ENCODE measurements at places on chromosomes 2 and 18.
A peak's percentile ranks its signal among the peaks of the same experiment; 100 is the strongest.

DNA sequence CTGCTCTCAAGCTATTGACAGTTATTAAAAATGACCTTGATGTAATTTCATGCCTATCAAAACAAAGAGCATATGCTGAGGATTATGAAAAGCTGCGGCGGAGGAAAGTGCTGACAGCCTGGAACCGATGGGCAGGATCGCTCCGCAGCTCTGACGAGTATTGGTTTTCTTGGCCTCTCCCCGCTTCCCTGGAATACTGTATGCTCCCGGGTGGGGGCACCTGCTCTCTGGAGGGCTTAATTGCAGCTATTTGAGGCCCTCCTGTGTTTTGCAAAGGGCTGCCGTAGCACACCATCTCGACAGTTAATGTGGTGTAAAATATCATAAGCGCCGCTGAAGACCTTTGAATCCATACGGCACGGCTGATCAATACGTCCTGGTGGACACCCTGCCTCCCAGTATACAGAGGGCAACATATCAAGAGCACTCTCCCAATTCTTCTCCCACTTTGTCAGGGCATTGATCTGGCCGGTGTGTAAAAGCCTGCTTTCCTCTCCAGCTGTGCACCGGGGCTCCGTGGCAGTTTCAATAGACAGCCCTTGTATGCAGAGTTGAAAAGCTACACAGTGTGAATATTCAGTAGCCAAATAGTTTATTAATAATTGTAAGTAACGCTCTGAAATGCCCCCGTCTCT is 662.4 kb downstream of the GALR1 start:
- no peak for DNase-seq

DNA sequence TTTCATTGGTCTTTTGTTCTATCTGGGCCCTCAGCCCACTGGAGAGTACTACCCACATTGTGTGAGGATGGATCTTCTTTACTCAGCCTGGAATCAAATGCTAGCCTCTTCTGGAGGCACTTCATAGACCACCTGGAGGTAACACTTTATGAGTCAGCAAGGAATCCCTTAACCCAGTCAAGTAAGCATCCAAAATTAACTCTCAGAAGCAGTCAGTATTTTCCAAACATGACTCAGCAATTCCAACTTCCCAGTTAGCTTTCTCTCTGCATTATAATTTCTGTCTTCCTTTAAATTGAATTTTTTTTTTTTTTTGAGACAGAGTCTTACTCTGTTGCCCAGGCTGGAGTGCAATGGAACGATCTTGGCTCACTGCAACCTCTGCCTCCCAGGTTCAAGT is 142.7 kb downstream of the ACKR3 start:
- no peak for DNase-seq

GRCh38 chr2:233026198-233026813 is 6.2 kb upstream of the NEU2 start:
- DNase-seq: no peak

GRCh38 chr2:174012347-174013314 is 47.5 kb upstream of the SP3 start:
- DNase-seq: peak; percentile 33

DNA sequence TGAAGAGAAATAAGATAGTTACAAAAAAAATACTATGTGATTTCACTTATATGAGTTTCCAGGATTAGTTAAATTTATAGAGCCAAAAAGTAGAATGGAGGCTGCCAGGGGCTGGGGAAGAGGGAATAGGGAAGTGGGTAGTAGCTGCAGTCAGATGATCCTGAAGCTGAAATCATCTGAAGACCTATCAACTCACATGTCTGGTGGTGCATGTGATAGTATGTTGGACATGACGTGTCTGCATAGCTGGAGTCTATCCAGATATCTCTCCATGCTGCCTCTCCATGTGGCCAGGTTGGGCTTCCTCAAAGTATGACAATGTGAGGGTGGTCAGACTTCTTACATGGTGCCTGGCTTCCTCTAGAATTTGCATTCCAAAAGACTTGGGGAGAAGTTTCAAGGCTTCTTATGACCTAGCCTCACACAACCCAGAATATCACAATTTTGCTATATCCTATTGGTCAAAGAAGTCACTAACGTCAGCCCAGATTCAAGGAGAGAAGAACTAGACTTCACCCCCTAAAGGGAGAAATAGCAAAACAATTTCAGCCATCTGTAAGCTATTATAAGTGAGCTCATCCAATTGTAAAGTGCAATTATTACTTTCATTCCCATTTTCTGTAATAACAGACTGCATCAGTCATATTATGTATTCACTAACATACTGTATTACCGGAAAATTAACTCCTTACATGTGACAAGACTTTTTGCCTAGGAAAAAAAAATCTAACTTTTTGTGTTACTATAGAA is 14.0 kb upstream of the ZNF396 start:
- DNase-seq: no peak

DNA sequence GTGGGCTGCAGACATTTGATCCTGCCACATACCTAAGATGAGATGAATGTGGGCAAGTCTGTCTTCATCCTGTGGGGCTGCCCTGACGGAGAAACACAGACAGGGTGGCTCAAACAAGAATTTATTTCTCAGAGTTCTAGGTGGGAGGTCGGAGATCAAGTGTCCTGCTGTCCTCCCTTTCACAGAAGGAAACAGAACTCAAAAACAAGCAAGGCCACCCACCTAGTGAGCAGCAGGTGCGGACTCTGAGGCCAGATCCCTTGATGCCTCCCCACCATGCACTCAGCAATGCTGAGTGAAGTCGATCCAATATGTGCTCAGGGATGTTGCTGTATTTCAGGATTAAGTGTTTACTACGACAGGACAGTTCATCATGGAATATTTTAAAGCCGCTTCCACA is 63.0 kb upstream of the SNTG2 start:
- no peak for DNase-seq

DNA sequence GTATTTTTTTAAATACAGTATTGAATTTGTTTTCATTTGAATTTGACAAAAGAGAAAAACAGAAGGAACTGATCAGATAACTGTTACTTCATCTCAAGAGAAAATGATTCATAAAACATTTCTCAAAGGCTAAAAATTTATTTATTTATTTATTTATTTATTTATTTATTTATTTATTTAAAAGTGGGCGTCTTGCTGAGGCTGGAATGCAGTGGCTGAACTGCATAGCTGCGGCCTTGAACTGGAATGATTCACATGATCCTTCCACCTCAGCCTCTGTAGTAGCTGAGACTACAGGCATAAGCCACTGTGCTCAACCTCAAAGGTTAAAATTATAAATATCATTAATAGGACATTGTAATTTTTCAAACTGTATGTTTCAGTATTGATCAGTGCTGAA is 4.5 kb upstream of the PUM2 start:
- no peak for DNase-seq

DNA sequence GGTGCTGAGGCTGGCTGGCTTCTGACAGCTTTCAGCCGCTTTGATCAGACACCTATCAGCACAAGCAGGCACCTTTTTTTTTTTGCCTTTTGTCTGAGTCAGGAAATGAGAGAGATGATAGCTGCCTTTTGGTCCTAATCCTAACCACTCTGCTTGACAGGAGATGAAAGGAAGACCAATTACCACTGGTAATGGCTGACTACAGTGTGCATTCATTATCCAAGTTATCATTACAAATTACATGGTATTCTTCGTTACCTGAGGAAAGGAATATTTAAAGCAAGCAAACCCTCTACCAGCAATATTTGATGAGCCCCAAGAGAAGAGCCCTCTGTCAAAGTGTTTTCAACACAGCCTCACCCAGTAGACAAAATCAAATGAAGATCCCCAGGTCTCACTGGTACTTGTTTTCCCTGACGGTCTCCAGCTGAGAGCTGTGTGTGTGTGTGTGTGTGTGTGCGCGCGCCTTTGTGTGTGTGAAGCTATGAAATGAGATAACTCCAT is 925.7 kb downstream of the DCDC2C start:
- DNase-seq: no peak

DNA sequence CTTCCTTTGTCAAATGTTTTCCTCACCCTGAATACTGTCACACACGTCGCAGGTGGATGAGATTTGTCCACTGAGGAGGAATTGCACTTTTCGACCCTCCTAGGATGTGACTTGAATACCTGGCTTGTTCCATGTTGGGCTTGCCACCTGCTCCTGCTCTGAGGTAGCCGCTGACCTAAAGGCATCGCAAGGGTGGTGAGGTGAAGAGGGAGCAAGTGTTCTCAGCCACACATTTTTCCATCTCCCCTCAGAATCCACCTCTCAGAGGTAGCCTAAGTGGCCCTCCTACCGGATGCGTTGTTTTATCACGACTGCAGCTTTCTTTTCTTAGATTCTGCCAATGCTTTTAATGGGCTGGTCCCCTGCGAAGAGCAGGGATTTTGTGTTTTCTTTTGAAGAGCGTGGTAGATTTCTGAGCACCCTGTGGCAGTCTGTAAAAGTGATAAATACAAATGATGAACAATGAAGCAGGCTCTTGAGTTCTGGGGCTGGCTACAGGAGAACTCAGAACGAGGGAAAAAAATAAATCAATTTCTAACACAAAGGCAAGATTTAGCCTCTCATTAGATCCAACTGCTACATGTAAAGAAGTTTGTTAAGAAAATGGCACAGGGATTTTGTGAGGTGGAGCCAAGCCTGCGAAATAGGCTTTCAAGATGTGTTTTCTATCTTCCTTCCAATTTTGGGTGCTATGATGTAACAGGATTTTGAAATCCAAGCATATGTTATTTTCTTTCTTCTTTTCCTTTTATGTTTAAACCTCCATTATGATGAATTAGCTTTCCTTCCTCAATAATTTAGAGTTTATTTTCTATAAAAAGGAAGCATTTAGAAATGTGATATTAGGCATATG is 386.7 kb downstream of the TGIF1 start:
- DNase-seq: no peak

DNA sequence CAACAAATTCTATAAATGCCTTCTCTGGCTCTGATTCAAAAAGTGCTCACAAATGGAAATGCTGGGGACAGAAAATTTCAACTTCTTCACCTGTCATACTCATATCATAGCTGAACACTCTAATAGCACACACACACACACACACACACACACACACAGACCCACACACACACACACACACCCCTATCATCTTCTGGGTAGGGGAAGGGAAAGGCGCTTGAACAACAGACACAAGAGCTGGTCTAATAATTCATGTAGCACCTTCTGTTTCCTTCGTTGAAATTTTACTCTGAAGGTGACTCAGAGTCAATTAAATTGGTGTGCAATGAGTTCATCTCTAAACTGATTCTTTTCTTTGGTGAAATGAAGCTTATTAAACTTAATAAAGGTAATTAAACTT is 32.9 kb downstream of the CD28 start:
- DNase-seq: peak; percentile 78

- DNase-seq: peak; percentile 47
Measured at GRCh38 chr18:3380384-3380961, 69.5 kb upstream of the TGIF1 start.

GRCh38 chr18:46067438-46068007 is 4.5 kb downstream of the PSTPIP2 start:
- no peak for DNase-seq

GRCh38 chr2:133812826-133813617 is 244.8 kb upstream of the NCKAP5 start:
- no peak for DNase-seq

GRCh38 chr2:229090225-229090624 is 180.9 kb downstream of the PID1 start:
- no peak for DNase-seq
